CD8-positive, alpha-beta memory T cell (primary cell): ENCODE measurements at places on chromosomes 1 and 21.

DNA sequence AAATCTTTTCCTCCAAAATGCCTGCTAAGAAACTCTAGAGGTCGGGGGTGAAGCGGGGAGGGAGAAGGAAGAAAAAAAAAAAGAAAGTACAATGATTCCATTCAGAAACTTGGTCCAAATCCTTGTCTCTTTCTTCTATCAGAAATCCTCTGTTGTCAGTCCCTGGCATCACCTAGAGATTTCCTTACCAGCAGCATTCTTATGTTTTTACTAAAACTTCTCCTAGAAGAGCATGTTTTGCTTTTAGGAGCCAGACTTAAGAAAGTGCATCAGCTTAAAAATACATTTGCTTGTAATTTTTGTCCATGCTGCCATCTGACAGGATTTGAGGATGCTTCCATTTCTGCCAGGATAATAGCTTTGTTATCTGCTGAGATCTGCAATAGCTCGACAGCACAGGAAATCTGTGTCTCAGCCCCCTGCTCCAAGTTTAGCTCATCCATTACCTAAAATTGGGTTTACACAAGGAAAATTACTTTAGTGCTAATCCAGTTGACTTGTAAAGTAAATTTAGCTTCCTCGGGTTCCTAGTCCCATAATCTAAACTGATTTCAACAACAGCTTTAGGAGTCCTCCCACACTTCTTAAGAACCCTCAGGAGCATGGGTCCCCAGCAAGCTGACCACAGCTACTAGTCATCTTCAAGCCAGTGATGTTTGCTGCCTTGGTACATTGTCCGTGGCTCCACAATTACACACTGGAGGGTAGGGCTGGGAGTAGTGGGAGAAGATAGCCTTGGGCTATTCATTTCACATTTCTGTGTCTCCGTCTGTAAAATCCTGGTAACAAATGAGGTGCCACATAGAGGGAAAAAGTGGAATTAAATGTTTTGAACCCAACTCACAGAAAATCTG, 92.3 kb upstream of the UBE2U start:
- H3K4me1 ChIP-seq: no peaks in the 10 kb centered on the region
- no peaks in the 10 kb centered on the region for H3K27me3 ChIP-seq
- no peaks in the 10 kb centered on the region for H3K36me3 ChIP-seq
- H3K4me3 ChIP-seq: no peak overlapping the region
- H3K27ac ChIP-seq: no peak overlapping the region

DNA sequence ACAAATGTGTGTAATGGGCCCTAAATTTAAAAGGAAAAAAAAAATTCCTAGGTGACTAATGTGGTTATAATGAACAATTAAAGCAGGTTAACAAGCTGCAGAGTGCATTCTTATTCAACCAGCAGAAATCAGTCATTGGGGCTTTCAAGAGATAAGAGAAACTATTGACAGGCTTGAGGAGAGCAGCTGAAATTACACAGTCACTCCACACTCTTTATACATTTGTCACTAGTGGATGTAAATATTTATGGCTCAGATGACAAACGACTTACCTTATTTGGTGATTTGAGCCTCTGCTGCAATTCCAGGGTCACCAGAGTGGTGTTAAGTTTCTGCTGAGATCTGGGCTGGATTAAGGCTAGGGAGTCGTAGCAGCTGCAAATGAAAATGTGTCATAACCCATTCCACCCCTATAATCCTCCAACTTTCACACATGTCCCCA, 896.3 kb downstream of the TTLL7 start:
- H3K27me3 ChIP-seq: no peaks in the 10 kb centered on the region
- H3K36me3 ChIP-seq: no peaks in the 10 kb centered on the region
- no peaks in the 10 kb centered on the region for H3K4me1 ChIP-seq
- H3K27ac ChIP-seq: no peak overlapping the region

DNA sequence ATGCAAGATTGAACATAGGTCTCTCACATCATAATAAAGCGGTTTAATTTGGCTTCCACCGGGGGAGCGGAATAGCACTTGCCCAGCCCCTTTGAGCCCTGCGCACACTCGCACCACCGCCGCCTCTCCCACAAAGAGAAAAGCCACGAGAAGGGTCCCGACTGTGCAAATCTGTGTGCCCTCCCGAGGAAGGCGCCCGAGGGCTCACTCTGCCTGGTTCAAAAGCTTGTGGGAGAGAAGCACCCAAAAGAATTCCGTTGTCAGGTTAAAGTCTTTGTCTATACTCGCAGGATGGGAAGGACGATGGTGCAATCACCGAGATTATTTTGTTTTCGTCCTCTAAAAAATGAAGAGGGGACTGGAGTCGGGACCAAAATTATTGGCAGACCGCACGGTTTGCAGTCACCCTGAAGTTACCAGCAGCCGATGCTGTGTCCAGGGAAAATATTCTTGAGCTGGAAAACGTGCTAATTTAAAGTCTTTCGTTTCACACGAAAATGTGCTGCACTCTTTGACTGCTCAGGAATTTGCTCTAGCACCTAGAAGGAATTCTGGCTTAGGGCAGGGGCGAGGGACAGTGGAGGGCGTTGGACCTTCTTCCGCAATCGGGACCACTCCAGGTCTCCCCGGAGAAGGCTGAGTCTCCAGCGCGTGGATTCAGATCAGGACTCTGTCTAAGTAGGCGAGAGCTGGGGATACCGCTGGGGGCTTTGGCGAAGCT, 6.6 kb upstream of the SIM2 start:
- no peak overlapping the region for H3K27ac ChIP-seq
- H3K36me3 ChIP-seq: no peaks in the 10 kb centered on the region
- H3K27me3 ChIP-seq: peaks cover 53% of the 10 kb centered on the region
- H3K4me3 ChIP-seq: no peak overlapping the region
- no peaks in the 10 kb centered on the region for H3K4me1 ChIP-seq

DNA sequence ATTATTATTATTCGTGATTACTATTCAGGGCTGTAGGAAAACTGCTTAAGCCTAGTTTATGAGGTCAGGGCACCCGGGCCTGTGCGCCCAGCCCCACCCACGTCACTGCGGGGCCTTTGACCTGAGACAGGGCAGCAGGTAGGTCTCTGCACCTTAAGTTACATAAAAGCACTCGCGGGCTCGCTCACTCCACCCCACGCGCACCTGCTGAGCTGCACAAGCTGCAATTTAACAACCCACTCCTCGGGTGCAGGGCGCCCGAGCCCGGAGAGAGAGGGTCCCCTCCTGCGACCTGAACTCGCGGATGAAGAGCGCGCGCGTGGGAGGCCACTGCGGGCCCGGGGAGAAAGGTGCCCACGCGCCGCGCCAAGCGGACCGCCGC, 477 bp downstream of the ICMT start:
- no peak for DNase-seq
- H3K4me3 ChIP-seq: peak overlapping the region; percentile 63
- H3K4me1 ChIP-seq: peaks cover 12% of the 10 kb centered on the region
- peaks cover 8% of the 10 kb centered on the region for H3K27me3 ChIP-seq
- H3K36me3 ChIP-seq: peaks cover 19% of the 10 kb centered on the region
- H3K27ac ChIP-seq: peak overlapping the region; percentile 45

DNA sequence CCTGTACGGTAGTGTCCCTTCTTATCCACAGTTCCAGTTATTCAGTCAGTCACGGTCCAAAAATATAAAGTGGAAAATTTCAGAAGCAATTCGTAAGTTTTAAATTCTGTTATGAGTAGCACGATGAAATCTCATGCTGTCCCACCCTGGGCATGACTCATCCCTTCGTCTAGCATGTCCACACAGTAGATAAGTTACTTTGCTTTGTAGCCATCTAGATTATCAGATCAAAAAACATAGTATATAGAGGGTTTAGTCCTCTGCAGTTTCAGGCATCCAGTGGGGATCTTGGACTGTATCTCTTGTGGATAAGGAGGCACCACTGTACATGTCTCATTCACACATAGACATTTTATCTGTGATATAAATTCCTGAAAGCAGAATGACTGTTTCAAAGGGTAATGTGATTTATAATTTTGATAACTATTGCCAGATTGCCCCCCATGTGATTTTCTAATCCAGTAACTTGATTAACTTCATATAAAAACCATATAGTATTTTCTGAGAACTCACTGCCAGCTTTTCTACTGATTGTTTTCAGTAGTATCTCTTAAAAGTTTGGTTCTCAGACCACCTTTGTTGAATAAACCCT, 143.3 kb downstream of the DYRK1A start:
- H3K36me3 ChIP-seq: peaks cover 78% of the 10 kb centered on the region
- DNase-seq: no peak
- H3K4me3 ChIP-seq: no peak overlapping the region
- no peaks in the 10 kb centered on the region for H3K27me3 ChIP-seq
- H3K27ac ChIP-seq: no peak overlapping the region
